Esophagus squamous epithelium (tissue), 5 donors: ENCODE measurements at places on chromosomes 6 and 20. TPM values are rescaled to one million over a fixed set of nuclear protein-coding genes. Genes with fewer than 3 reads are reported as not detected.

DNA sequence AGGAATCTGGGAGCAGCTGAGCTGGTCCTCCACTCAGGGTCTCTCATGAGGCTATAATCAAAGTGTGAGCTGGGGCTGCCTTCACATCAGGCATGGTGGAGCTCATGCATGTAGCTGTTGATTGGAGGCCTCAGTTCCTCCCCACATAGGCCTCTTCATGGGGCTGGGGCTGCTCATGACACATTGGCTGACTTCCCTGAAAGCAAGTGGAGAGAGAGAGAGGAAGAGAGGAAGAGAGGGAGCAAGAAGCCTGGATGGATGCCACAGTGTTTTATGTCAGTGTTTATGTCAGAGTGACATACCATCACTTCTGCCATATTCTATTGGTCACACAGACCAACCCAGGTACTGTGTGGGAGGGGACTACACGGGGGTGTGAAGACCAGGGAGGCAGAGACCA lies 43.8 kb downstream of the EYA2 start:
- DNase-seq, result no peak

FOXA2 gene
- total RNA-seq, result not detected

GRCh38 chr6:101429270-101429669 lies 35.8 kb downstream of the GRIK2 start:
- no peak for DNase-seq

DNA sequence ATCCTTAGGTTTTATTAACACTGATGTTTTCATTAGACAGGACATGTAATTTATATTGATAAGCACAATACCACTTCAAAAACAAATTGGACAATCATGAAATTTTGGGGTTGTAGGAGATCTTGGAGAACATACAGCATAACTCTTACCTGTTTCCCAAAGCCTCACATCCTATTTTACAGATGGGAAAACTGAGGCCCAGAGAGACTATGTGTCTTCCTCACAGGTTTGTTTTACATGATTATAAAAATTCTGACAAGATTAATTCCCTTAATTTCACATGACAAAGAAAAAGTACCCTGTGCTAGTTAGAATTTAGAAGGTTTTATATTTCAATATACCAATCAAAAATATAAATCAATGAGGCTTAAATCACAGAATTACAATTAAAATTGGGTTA lies 145.5 kb downstream of the GMDS start:
- DNase-seq, result no peak

GRCh38 chr6:137661601-137662000 lies 167.4 kb upstream of the OLIG3 start:
- no peak for DNase-seq

DNA sequence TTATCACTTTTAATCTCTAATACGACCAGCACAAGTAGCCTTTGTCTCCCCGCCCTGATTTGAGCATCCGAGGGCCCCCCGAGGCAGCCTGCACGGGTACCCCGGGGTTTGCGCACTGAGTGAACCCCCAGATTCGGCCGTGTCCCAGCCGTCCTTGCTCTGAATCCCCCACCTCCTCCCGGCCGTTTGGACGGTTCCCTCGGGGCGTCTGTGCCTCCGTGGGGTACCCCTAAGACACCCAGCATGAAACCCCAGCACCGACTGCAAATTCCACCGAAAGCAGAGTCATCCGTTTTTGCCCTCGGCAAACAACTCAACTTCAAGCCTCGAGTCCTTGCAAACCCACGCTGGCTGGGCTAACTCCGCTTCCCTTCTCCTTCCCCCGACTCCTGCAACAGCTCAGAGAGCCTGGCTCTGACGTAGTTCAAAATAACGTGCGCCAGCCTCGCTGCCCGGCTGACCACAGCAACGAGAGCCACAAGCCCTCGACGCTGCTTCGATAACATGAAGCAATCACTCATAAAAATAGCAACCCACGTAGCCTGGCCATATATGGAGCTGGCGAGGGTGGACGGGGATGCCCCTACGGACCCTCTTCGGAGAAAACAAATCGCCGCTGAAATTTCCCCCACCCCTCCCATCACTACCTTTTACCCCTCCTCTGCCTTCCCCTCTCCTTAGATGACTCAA lies 764 bp upstream of the SNAP25 start:
- no peak for DNase-seq

GRCh38 chr20:59356662-59357165 lies 56.3 kb downstream of the EDN3 start:
- no peak for DNase-seq

DNA sequence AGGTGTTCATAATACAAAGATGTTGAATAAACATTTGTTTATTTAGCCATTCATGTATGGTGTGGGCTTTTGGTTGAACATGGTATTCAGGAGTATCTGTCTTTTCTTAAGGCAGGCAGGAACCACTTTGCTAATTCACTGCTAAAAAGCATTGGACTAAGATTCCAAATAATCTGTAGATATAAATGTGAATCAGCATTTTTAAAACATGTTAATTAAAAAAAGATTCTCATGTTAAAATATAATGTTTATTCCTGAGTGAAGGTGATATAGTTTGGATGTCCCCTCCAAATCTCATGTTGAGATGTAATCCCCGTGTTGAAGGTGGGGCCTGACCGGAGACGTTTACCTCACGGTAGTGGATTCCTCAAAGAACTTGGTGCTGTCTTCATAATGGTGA lies 19.3 kb downstream of the CRISP1 start:
- DNase-seq, result no peak

TOX2 gene
- total RNA-seq, result 3.2 TPM

GRCh38 chr6:107246972-107247615 lies 131.8 kb upstream of the BEND3 start:
- DNase-seq, result no peak

GRCh38 chr6:165574220-165575157 lies 88.6 kb downstream of the PDE10A start:
- DNase-seq, result no peak

- no peak for DNase-seq
Measured at GRCh38 chr6:139242457-139243240, 49.1 kb downstream of the TXLNB start.
